ENCODE measurements at places on chromosomes 4 and X.

DNA sequence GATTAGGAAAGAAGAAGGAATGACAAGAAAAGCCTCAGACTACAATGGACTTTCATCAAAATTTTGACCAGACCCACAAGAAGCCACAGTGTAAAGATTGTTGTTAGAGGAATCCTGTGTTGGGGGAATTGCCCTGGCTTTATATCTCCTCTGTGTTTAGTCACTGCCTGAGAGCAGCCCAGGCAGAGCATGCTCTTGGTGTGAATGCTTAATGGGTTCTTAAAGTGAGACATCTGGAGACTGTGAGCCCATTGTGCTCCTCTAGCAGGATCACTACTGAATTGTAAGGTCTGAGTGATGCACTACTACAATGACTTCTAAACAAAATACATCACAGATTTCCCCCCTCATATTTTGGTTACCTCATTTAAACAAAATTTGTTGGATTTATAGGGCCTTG, 1860.5 kb upstream of the ADGRL3 start:
- DNase-seq = peak; percentile 49

- DNase-seq = no peak
Observed at GRCh38 chrX:83305381-83305780, 202.7 kb upstream of the POU3F4 start.

GRCh38 chr4:163930086-163930485, 435.6 kb downstream of the TMA16 start:
- no peak for DNase-seq

GRCh38 chrX:107677501-107677901, 49.2 kb downstream of the PRPS1 start:
- no peak for DNase-seq

All from ecto neural progenitor cell (in vitro differentiated cells).